Pancreas (tissue), 10 donors: ENCODE measurements at places on chromosomes 5 and 9.

- peak; percentile 35 for DNase-seq
Observed at GRCh38 chr5:61330341-61330844, 1.7 kb upstream of the ZSWIM6 start.

- no peak for DNase-seq
Observed at GRCh38 chr9:96232539-96233241, 69.3 kb downstream of the HSD17B3 start.

- DNase-seq, result no peak
Observed at GRCh38 chr9:76162751-76163500, 231.3 kb downstream of the RFK start.

- no peak for DNase-seq
Observed at GRCh38 chr5:146643776-146644175, 127.8 kb upstream of the GPR151 start.

DNA sequence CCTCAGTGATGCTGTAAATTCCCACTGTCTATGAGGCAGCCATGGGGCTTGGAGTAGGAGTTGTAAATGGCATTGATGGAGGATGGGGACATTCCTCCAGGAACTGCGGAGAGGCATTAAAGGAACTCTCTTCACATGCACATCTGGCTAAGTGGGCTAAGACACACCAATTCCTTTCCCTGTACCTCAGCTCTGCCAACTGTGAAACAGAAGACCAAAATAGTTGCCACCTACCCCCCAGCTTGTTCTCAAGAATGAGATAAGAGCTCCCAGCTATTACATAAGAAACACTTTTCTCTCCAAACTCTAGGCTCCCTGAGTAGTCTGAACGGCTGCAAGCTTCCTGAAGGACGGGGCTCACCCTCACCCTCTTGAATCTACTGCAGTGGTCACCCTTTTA, 144.6 kb upstream of the SLC30A5 start:
- DNase-seq, result no peak

- no peak for DNase-seq
Observed at GRCh38 chr5:8347984-8348383, 479.0 kb downstream of the MTRR start.

DNA sequence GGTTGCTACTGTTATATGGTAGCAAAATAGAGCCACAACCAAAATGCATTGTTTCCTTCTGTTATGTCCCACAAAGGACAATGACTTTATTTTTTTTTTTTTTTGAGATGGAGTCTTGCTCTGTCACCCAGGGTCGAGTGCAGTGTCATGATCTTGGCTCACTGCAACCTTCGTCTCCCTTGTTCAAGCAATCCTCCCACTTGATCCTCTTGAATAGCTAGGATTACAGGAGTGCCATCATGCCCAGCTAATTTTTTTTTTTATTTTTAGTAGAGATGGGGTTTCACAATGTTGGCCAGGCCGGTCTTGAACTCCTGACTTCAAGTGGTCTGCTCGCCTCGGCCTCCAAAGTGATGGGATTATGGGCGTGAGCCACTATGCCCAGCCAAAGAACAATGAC, 527.7 kb upstream of the SGCD start:
- no peak for DNase-seq

- no peak for DNase-seq
Observed at GRCh38 chr9:2639786-2640185, 18.2 kb downstream of the VLDLR start.

DNA sequence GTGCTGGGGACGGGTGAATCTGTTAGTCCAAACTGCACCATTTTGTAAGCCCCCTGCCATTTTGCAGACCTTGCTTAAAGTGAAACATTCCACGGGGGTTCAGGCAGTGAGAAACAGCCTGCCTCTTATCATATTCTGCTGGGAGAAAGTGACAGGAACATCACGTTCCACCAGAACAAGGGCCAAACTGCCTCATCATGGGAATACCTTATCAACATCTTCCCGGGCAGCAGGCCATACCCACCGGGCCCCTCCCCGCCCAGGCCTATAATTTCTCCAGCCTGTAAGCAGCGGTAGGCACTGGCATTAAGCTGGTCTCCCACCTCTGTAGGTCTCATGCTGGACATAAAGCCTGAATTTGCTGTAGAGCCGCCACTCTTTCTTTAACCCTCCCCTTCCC, 1.5 kb upstream of the CFAP77 start:
- DNase-seq, result no peak

GRCh38 chr5:135999406-136000139, 29.2 kb upstream of the TGFBI start:
- no peak for DNase-seq

- DNase-seq, result no peak
Observed at GRCh38 chr9:99173570-99174504, 47.9 kb downstream of the ALG2 start.

GRCh38 chr5:60699288-60699608, 718 bp downstream of the DEPDC1B start:
- DNase-seq, result no peak

- no peak for DNase-seq
Observed at GRCh38 chr5:547086-547924, 23.1 kb upstream of the SLC9A3 start.

GRCh38 chr9:133148199-133149129, 15.2 kb downstream of the GBGT1 start:
- DNase-seq, result peak; percentile 81

DNA sequence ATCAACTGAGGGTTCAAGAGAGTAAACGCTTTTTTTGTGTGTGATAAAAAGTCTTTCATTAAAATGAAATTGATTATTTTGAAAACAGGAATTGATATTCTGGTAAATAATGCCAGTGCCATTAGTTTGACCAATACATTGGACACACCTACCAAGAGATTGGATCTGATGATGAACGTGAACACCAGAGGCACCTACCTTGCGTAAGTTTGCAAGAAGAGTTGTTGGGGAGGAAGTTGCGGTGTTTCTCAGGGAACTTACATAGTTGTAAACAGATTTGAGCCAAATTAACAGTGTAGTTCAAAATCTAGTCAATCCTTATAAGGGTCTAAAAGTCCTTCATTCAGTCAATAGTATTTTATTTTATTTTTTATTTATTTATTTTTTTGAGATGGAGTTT, 28.9 kb downstream of the HSDL2 start:
- no peak for DNase-seq

GRCh38 chr5:30103452-30104202, 1089.9 kb upstream of the CDH6 start:
- DNase-seq, result no peak

DNA sequence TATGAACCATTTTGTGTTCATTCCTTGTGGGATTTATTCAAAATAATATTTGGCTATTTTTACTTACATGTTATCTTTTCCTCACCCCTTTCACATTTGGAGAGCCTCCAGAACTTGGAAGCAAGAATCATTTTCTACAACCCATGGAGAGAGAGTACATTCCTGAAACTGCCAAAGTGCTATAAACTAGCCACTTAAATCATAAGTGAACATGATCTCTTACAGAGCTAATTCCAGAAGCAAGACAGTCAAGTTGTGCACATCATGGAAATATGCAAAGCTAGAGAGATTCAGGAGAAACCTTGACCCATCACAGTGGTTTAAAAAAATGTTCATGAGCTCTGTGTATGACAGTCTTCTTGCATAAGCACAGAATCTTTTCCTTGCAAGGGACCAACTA, 883.6 kb upstream of the C9orf72 start:
- DNase-seq, result no peak

GRCh38 chr9:91060520-91061343, 259.1 kb downstream of the SYK start:
- DNase-seq, result peak; percentile 71

- DNase-seq, result no peak
Observed at GRCh38 chr5:148849461-148849860, 23.1 kb downstream of the ADRB2 start.

DNA sequence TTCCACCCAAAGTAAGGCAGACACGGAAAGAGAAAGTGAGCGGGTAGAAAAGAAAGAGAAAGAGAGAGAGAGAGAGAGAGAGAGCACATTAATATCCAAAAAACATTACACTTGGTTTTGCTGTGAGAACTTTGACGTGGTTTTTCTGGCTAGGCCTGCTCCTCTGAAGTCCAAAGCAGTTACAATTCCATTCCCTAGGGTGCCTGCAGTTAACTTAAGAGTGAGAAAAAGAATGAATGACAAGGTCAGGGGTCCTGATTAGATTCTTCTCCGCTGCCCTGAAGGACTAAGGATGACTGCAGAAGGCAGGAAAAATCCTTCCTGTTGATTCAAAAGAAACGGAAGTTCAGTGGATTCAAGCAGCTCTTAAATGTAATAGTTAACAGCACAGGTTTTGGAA, 589.8 kb downstream of the PRELID2 start:
- no peak for DNase-seq

DNA sequence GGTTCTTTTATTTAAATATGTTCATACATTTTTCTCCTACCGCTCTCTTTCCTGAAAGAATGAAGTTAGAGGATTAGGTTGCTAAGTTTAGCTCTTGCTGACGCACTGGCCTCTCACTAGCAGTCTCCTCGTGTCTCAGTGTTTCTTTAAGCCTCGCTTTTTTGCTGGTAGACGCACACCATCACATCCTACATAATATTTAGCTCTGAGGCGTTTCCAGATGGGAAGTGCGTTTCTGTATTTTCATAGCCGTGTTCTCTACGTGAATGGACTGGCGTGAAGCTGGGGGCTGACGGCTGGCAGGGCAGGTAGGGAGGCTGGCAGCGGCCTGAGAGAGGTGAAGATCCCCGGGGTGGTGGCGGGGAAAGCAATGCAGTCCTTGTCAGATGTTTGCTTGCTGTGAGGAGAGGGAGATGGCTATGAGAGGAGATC, 79.2 kb upstream of the SPRY4 start:
- DNase-seq, result no peak

DNA sequence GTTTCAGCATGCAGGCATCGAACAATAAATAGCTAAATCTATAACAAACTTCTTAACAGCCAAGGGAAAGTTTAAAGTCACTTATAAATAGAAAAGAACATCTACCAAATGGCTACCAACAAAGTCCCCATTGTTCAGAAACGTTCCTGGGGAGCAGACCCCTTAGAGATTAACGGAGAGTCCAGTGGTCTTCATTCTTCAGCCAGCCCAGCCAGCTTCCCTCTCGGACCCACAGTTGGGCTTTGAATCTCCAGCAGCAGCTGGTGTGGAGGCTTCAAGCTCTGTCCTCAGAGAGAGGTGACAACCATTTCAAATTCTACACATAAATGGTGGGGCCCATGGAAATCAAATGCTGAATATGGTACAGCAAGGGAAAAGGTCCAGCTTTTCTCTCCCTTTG, 11.2 kb downstream of the ENC1 start:
- no peak for DNase-seq

GRCh38 chr5:152584103-152584502, 179.0 kb upstream of the NMUR2 start:
- no peak for DNase-seq

DNA sequence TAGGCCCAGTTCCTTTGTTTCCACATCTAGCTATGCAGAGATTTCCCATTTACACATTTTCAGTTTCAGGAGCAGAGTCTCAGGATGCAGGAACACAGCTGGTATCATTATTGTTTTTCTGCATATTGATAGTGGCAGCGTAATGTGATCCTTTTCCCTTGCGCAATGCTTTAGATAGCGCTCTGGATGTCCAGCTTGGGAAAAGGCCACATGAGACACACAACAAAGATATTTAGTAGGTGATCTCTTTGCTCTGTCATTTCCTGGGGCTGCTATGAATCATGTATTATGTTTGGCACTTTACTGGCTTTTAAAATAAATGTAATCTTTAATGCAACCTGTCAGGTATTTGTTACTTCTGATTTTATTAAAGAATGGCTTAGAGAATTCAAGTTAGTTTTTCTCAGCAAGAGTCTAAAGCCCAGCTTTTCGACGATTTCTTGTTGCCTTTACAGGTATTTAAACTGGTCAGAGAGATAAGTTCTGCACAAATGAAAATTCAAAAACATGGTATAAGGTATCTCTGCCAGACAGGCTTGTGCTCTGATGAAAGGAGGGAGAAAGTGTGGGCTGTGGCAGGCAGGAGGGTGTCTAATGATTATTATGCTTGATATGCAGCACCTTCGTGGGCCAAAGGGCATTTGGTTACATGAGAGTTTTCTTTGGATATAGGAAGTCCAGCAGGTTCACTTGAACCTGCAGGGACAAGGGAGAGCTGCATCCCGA, 42.2 kb downstream of the PTTG1 start:
- DNase-seq, result no peak

- DNase-seq, result no peak
Observed at GRCh38 chr5:108143581-108143980, 238.3 kb downstream of the FBXL17 start.

DNA sequence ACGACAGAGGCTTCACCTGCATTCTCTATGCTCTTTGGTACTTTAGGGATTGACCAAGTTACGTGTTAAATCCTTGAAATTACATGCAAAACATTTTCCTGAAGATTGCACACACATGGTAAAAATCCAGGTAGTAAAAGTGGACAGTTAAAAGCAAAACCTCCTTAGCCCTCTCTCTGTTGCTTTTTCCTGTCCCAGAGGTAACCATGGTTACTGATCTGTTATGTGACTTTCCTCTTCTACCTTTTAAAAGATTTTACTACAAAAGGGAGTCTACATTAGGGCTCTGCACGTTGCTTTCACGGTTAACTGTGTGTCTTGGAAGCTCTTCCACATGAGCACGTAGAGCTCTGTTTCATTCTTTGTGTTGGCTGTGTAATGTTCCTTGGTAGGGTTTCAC, 97.0 kb downstream of the PPARGC1B start:
- no peak for DNase-seq

DNA sequence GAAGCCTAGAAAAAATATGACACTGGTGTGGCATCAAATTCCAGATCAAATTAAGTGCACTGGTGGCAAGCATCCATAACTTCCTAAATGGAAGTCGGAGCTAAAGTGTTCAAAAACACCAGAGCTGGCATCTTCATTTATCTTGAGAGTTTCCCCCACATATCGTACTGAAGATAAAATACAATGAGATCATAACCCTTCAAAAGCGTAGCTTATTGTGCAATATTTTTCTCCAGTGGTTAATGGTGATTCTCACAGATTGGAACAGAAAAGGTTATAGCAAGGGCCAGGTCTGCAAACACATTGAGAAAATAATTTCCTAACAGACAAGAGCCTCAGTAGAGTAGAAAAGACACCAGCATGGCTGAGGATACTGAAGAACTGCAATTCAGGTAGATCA, 147.6 kb downstream of the SEMA5A start:
- DNase-seq, result no peak

DNA sequence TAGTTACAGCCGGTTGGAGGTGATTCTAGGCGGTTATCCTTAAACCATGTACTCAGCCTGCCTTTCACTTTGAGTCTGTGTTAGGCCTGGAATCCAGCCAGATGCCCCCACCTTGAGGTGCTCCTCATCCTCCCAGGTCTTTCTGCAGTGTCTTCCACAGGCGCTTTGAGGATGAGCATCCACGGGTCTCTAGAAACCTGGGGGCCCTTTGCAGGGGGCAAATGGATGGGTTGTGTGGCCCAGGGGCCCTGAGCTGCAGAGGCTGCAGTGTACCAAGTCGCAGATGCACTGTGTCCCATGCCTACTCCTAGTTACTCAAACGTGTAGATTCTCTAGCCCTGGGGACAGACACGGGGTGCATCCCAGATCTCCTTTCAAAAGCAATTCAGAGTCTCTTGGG, 242.1 kb upstream of the IRX1 start:
- DNase-seq, result no peak

GRCh38 chr9:81213456-81213855, 475.9 kb downstream of the TLE1 start:
- no peak for DNase-seq

GRCh38 chr9:121288673-121289025, 20.7 kb downstream of the GSN start:
- DNase-seq, result no peak
